ENCODE measurements at places on chromosomes 3 and 15. TPM values are rescaled to one million over a fixed set of nuclear protein-coding genes. Genes with fewer than 3 reads are reported as not detected.

CCR1 gene
- 0.29 TPM for total RNA-seq

RGMA gene
- total RNA-seq, result under 0.01 TPM

ARPP21 gene
- total RNA-seq, result not detected

CCDC71 gene
- 31.9 TPM for total RNA-seq

VWA5B2 gene
- not detected for total RNA-seq

BOC gene
- total RNA-seq, result 12.2 TPM

CCDC39 gene
- total RNA-seq, result not detected

CCDC191 gene
- total RNA-seq, result 0.86 TPM

COL6A5 gene
- not detected for total RNA-seq

POMGNT2 gene
- 17.2 TPM for total RNA-seq

NTRK3 gene
- not detected for total RNA-seq

TMEM40 gene
- not detected for total RNA-seq

XYLB gene
- 2.0 TPM for total RNA-seq

ZPLD1 gene
- total RNA-seq, result not detected

CCDC14 gene
- 26.4 TPM for total RNA-seq

ALPK3 gene
- under 0.01 TPM for total RNA-seq

KLF15 gene
- 4.6 TPM for total RNA-seq

PLAAT1 gene
- not detected for total RNA-seq

CKMT1A gene
- not detected for total RNA-seq

CHRD gene
- total RNA-seq, result 10.7 TPM

FANCD2OS gene
- total RNA-seq, result not detected

EXD1 gene
- total RNA-seq, result not detected

CPLX3 gene
- total RNA-seq, result not detected

Measured in myometrial cell (primary cell).